ENCODE measurements at places on chromosomes 13 and 19. TPM values are rescaled to one million over a fixed set of nuclear protein-coding genes. Genes with fewer than 3 reads are reported as not detected.

ZNF69 gene
- total RNA-seq, result 5.6 TPM

SCN1B gene
- total RNA-seq, result 3.2 TPM

OR1M1 gene
- total RNA-seq, result not detected

CXCL17 gene
- not detected for total RNA-seq

ZNF813 gene
- total RNA-seq, result 3.9 TPM

NCR1 gene
- total RNA-seq, result not detected

DNA sequence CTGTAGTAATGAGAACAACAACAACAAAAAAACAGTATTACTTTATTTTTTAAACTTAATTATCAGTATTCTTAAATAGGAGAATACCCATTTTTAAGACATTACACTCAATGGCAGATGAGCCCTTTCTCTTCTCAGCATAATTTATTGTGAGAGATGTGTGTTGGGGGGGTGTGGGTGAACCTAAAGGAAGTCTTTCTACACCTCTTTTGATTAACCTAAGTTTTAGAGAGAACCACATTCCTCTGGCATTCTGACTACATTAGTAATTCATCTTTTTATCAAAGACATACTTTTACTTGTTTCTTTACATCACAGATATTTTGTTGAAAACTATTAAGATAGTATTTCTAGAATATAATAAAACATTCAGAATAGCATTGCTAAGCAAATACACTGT is 890.9 kb downstream of the PCDH9 start:
- no peak overlapping the region for H3K4me3 ChIP-seq
- no peak overlapping the region for H3K27ac ChIP-seq
- DNase-seq, result no peak
- no peaks in the 10 kb centered on the region for H3K36me3 ChIP-seq

- no peak overlapping the region for H3K27ac ChIP-seq
- no peaks in the 10 kb centered on the region for H3K4me1 ChIP-seq
- H3K4me3 ChIP-seq, result no peak overlapping the region
Observed at GRCh38 chr19:34664168-34664567, 12.8 kb downstream of the SCGB2B2 start.

GRCh38 chr13:59133903-59134302 is 1029.8 kb downstream of the DIAPH3 start:
- no peak overlapping the region for H3K4me3 ChIP-seq
- no peaks in the 10 kb centered on the region for H3K36me3 ChIP-seq
- no peaks in the 10 kb centered on the region for H3K27me3 ChIP-seq
- H3K27ac ChIP-seq, result no peak overlapping the region

DNA sequence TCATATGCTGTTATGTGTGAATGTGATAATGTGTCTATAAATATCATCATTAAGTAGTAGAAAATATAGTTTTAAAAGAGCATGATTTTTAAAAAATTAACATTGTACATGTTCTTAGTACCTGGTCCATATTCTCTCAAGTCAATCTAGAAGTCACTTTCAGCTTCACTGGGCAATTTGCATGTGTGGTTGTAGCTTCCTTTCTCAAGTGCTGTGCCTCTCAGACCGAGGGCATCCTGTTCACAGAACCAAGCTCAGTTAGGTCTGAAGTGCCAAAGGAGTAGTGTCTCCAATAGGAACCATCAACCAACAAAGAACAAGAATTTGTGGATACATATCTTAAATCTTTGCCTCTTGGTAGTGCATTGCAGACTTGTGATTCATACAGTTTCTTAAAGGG is 541.8 kb upstream of the SLC10A2 start:
- H3K27me3 ChIP-seq, result no peaks in the 10 kb centered on the region
- no peaks in the 10 kb centered on the region for H3K36me3 ChIP-seq
- DNase-seq, result no peak
- H3K4me1 ChIP-seq, result no peaks in the 10 kb centered on the region
- H3K4me3 ChIP-seq, result no peak overlapping the region

DNA sequence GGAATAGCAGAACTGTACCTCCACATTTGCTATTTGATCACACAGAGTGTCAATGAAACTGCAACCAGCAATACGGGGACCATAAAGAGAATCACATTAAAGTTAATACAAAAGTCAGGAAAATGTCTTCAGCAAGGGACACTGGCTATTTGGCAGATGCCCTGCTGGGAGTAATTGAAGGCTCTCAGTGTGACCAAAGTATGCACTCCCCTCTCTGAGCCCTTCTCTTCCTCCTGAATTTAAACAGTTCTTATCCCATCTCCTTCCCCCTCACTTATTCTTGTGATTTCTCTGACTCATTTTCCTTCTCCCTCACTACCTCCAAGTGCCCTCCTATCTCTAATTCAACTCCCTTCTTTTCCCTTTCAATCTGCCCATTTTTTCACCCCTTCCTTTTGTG is 117.7 kb downstream of the ENOX1 start:
- no peak overlapping the region for H3K4me3 ChIP-seq
- no peaks in the 10 kb centered on the region for H3K36me3 ChIP-seq
- H3K27me3 ChIP-seq, result no peaks in the 10 kb centered on the region
- H3K4me1 ChIP-seq, result peaks cover 3% of the 10 kb centered on the region

- no peak overlapping the region for H3K4me3 ChIP-seq
- H3K27me3 ChIP-seq, result no peaks in the 10 kb centered on the region
- no peaks in the 10 kb centered on the region for H3K4me1 ChIP-seq
- no peak overlapping the region for H3K27ac ChIP-seq
Observed at GRCh38 chr13:95115525-95115924, 185.7 kb downstream of the ABCC4 start.

DNA sequence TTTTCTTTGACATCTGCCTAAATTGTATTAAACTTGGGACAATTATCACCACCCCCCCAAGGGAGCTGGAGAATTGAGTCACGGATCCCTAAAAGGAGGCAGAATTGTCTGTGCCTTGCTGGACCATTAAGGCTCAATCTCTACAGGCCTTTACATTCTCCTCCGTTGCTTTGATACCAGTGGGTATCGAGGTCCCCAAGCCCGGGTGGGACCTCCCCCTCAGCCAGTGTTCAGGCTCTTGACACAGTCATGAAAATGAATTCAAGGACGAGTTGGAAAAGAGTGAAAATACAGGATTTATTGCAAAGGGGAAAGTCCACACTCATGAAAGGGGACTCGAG is 5.6 kb downstream of the PPP1R15A start:
- no peak overlapping the region for H3K4me3 ChIP-seq
- no peak for DNase-seq
- no peak overlapping the region for H3K27ac ChIP-seq

DNA sequence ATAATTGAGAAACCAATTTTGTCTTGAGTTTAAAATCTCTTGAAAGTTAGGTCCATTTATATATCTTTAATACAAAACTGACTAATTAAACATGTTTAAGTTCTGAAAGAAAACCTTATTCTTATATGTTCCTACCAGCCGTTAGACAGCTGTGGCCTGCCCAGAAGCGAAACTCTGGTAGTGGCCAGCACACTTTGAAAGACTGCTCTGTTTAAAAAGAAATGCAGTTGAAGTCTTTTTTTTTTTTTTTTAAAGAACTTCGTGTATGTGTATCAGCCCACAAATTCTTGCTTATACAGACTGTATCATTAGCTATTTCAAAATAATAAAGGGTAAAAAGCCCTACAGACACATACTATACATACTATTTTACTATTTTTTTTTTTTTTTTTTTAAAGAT is 34.0 kb downstream of the KCTD4 start:
- peaks cover 3% of the 10 kb centered on the region for H3K36me3 ChIP-seq
- H3K27ac ChIP-seq, result no peak overlapping the region

DNA sequence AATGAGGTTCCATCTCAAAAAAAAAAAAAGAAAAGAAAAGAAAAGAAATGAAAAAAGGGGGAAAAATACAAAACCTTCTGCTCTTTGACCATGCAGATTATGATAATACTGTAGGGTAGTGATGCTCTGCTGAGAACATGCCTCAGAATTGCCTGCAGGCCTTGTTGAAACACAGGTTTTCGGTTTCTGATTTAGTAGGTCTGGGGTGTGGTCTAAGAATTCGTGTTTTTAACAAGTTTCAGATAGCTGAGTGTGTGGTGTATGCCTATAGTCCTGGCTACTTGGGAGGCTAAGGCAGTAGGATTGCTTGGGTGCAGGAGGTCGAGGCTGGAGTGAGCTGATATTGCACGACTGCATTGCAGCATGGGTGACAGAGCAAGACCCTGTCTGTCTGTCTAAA is 14.9 kb upstream of the CYP2B6 start:
- no peaks in the 10 kb centered on the region for H3K27me3 ChIP-seq
- H3K4me1 ChIP-seq, result no peaks in the 10 kb centered on the region
- no peaks in the 10 kb centered on the region for H3K36me3 ChIP-seq
- H3K4me3 ChIP-seq, result no peak overlapping the region

GRCh38 chr19:771332-771785 is 20.4 kb downstream of the MISP start:
- no peak overlapping the region for H3K27ac ChIP-seq
- peaks cover 3% of the 10 kb centered on the region for H3K27me3 ChIP-seq
- no peak for DNase-seq
- H3K4me1 ChIP-seq, result no peaks in the 10 kb centered on the region

GRCh38 chr19:53892301-53892980 is 10.4 kb downstream of the PRKCG start:
- H3K27me3 ChIP-seq, result peaks cover 32% of the 10 kb centered on the region
- no peak overlapping the region for H3K4me3 ChIP-seq
- H3K36me3 ChIP-seq, result no peaks in the 10 kb centered on the region

DNA sequence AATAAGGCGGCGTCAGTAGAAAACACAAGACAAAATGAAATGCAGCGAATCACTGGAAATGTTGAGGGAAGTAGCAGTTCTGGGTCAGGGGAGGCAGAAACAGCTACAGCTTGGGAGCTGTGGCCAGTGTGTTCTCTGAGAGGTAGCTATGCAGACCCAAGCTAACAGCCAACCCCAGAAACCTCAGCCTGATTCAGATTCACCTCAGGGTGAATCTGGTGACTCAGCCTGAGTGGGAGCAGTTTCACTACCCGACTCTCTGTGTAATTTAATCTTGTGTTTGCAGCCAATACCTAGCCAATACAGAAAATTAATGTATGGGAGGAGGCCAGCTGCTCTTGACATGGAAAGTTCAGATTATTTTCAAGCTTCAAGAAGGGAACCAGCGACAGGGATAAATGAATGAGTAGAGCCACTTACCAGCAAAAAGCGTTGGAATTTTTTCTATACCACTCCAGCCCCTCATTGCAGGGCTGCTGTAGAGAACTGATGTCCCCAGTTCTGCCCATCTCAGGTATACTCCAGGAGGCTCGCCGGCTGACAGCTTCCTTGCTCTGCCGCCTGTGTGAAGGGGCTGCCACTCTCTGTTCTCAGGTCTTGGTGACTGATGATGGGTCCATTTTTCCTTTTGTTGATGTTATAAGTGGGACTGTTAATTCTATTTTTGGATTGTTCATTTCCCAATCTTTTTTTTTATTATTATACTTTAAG is 8.9 kb downstream of the IGFL3 start:
- H3K4me3 ChIP-seq, result no peak overlapping the region
- peak; percentile 5 for DNase-seq
- H3K4me1 ChIP-seq, result no peaks in the 10 kb centered on the region

GRCh38 chr13:22915442-22916082 is 265.2 kb upstream of the SGCG start:
- peak overlapping the region; percentile 51 for H3K27ac ChIP-seq
- no peaks in the 10 kb centered on the region for H3K4me1 ChIP-seq
- H3K36me3 ChIP-seq, result no peaks in the 10 kb centered on the region
- H3K27me3 ChIP-seq, result peaks cover 2% of the 10 kb centered on the region
- peak; percentile 74 for DNase-seq

- peaks cover 4% of the 10 kb centered on the region for H3K4me1 ChIP-seq
- H3K27me3 ChIP-seq, result no peaks in the 10 kb centered on the region
- no peak overlapping the region for H3K4me3 ChIP-seq
Observed at GRCh38 chr13:30017880-30018279, 167.5 kb upstream of the UBL3 start.

DNA sequence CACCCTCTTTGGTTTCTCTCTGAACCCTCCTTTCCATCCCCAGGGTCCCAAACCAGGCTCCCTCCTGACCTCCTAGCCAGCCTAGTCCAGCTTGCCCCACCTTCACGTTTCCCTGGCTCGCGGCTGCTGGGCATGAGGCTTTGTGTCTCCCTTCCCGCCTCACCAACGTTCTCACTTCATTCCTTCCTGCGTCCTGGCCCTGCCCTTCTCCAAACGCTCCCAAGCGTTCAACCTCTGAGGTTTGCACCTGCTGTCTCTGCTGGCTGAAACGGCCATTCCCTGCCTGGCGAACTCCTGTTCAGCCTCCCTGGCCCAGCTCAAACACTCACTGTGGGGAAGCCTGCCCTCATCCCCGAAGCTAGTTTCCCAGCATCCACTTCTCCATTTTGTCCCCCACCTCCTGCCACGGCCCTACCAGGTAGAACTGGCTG is 12.4 kb downstream of the EPS8L1 start:
- H3K36me3 ChIP-seq, result peaks cover 31% of the 10 kb centered on the region
- H3K4me1 ChIP-seq, result peaks cover 37% of the 10 kb centered on the region
- H3K27ac ChIP-seq, result no peak overlapping the region
- no peak overlapping the region for H3K4me3 ChIP-seq
- DNase-seq, result no peak
- H3K27me3 ChIP-seq, result peaks cover 54% of the 10 kb centered on the region

- DNase-seq, result no peak
- no peaks in the 10 kb centered on the region for H3K4me1 ChIP-seq
- no peak overlapping the region for H3K4me3 ChIP-seq
- H3K36me3 ChIP-seq, result no peaks in the 10 kb centered on the region
- H3K27me3 ChIP-seq, result no peaks in the 10 kb centered on the region
Observed at GRCh38 chr13:60275208-60275607, 111.5 kb upstream of the DIAPH3 start.

GRCh38 chr13:50128428-50128931 is 113.2 kb downstream of the KCNRG start:
- H3K36me3 ChIP-seq, result no peaks in the 10 kb centered on the region
- peaks cover 51% of the 10 kb centered on the region for H3K4me1 ChIP-seq
- H3K4me3 ChIP-seq, result no peak overlapping the region
- no peak for DNase-seq

DNA sequence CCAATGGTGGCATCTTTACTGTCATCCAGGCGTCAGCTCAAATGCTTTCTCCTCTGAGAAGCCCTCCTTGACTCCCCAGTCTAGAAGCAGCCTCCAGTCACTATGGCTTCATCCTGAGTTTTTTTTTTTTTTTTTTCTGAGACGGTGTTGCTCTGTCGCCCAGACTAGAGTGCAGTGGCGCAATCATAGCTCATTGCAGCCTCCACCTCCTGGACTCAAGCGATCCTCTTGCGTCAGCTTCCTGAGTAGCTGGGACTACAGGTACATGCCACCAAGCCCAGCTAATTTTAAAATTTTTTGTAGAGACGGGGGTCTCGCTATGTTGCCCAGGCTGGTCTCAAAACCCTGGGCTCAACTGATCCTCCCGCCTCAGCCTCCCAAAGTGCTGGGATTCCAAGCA is 4.2 kb downstream of the NRTN start:
- no peak overlapping the region for H3K4me3 ChIP-seq
- no peaks in the 10 kb centered on the region for H3K36me3 ChIP-seq
- H3K4me1 ChIP-seq, result peaks cover 14% of the 10 kb centered on the region
- no peak for DNase-seq

DNA sequence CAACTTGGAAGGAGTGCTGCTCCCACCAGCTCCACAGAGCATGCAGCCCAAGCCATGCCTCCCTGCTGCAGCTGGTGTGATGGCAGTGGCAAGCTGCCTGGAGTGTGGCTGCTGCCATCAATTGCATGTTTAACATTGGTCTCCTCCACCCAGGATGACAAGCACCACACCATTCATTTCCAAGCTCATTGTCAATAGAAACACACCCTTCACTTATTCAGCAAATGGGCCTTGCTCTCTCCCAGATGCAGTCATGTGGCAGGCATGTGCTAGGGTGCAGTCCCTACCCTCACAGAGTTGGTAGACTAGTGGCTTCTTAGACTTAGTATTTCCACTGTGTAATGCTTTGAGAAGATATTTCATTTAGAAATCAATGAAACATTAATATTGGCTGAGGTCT is 70.8 kb upstream of the FGF14 start:
- H3K27ac ChIP-seq, result no peak overlapping the region
- H3K27me3 ChIP-seq, result no peaks in the 10 kb centered on the region
- no peak overlapping the region for H3K4me3 ChIP-seq
- H3K36me3 ChIP-seq, result no peaks in the 10 kb centered on the region
- no peaks in the 10 kb centered on the region for H3K4me1 ChIP-seq
- DNase-seq, result no peak

GRCh38 chr19:2923510-2923909 is 21.3 kb downstream of the ZNF77 start:
- H3K4me3 ChIP-seq, result no peak overlapping the region
